ENCODE measurements at places on chromosomes 13 and 19.

DNA sequence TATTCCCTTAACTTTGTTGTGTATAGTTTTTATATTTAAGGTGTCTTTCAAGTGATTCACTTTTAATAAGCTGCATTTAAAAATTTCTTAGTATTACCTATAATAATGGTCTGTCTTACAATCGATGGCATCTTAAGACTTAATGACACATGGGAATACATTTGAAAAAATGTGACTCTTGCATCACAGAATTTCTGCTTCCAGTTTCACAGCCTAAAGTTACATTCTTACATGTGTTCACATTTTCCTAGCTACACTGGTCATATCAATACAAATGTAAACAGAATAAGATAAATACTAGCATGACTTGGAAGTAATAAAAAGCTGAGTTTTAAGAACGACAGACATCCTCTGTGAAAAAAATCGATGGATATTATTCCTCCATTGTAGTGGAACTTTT, 1597.1 kb upstream of the MIR17HG start:
- DNase-seq = no peak

DNA sequence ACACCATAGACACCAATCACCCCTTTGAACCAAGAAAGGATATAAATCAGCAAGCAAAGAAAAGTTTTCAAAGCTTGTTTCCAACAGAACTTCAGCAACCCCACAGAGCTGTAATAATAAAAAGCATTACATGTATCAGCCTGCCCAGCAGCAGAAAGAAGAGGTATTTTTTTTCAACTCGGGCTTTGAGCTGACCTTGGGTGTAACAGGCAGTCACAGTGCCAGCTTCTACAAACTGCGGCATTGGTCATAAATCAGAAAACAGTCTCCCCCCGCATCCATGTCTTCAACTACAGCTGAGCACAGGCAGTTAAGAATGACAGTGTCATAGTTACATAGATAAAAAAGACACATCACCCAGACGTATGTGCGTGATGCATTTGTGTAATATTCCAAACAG, 671.0 kb upstream of the SLITRK1 start:
- DNase-seq = no peak

- DNase-seq = no peak
These were observed 41.0 kb downstream of the LHFPL6 start for GRCh38 chr13:39561971-39562370.

DNA sequence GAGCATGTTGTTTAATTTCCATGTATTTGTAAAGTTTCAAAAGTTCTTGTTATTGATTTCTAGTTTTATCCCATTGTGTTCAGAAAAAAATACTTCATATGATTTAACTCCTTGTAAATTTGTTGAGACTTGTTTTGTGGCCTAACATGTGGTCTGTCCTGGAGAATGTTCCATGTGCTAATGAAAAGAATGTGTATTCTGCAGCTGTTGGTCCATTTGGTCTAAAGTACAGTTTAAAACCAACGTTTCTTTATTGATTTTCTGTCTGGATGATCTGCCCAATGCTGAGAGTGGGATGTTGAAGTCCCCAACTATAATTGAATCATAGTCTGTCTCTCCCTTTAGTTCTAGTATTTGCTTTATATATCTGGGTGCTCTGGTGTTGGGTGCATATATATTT, 34.9 kb upstream of the TPP2 start:
- no peak for DNase-seq

DNA sequence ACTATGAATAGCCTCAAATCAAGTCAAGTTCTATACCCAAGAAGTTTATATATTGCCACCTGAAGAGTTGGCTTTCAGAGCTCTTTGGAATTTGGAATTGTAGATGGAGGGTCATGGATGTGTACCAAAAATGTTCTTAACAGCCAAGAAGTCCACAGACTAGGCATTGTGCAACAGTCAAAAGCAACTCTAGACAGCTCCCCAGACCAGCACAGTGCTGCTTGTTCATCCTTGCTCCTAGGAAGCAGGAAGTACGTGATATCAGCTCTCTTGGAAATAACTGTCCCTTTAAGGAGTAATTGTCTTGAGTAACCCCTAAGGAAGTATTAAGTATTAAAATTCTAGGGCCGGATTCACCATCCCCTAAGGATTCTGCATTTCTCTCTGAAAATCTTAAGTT, 30.7 kb upstream of the IL17D start:
- DNase-seq = no peak
